ENCODE measurements at places on chromosomes 2 and 18.

DNA sequence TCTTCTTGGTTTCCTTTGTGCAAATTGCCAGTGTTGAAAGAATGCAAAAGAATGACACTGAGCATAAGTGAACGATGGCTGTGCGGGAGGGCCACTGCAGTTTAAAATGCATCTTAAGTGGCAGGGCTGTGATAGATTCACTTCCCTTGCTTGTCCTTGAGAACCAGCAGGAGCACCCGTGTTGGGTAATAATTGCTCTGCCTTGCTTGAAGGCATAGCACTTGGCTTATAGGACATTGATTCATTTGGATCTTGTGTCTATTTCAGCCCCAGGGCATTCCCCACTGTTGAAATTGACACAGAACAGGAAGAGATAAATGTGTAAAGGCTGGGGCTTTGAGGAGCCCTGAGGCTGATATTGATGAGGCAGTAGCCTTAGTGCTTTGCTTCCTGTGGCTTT is 1003.7 kb upstream of the GYPC start:
- no peak for DNase-seq

DNA sequence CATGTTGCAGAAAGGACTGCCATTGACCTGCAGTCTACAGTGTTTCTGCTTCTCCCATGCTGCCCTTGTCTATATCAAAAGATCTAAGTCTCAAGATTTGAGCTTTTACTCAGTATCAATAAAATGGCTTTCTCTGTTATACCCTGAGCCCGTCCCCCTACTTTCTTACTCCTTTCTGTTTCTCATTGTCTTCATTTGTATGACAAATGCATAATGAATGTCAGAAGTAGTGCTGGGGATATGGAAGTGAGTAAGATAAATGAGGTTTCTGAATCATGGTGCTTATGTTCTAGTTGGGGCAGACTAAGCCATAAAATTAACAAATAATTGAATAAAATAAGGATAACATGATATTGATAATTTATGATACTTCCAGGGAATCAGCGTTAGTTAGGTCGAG is 128.6 kb downstream of the PARD3B start:
- no peak for DNase-seq

DNA sequence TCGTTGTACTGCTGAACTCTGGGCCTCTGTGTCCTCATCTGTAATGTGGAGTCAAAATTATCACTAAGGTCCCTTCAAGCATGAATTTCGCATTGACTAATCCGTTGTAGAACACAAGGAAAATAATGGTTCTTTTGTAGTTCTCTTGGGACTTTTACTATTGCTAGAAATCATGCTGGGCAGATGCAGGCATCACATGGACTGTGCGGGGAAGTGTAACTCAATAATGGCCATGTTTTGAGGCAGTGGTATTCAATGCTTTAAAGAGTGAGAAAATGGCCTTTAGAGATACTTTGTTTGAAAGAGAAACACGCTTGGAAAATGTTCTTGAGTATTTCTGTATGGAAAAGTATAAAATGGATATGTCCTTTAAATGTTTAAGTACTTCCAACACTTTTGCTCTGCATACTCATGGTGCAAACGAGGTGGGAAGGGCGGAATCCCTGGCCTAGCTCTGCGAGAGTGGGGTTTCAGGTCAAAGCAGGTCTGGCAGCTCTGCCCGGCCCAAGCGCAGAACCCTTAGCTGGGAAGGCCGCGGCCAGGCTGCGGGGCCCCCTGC is 117.3 kb upstream of the MSTN start:
- DNase-seq = no peak

- no peak for DNase-seq
Observed at GRCh38 chr2:144389151-144389929, 130.6 kb downstream of the ZEB2 start.

DNA sequence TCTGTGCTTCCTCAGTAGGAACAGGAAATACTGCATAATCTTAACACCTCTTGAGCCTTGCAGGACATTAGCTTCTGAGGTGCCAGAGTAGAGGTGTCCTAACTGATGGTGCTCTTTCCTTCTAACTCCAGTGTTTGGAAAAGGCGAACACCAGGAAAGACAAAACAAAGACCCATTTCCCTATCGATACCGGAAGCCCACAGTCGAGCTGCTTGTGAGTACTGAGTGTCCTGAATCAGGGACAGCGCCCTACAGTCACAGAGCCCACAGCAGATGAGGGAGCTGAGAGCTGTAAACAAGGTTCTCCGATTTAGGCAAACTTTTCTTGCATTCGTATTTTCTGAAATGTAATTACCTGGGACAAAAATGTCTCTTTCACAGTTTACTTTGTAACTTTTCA is 50.7 kb downstream of the SLC14A2 start:
- DNase-seq = no peak

GRCh38 chr2:240178564-240178963 is 38.1 kb upstream of the OTOS start:
- DNase-seq = no peak

GRCh38 chr2:156199588-156199987 is 132.9 kb downstream of the NR4A2 start:
- DNase-seq = no peak

- DNase-seq = no peak
Observed at GRCh38 chr18:8989017-8989416, 113.5 kb upstream of the NDUFV2 start.

DNA sequence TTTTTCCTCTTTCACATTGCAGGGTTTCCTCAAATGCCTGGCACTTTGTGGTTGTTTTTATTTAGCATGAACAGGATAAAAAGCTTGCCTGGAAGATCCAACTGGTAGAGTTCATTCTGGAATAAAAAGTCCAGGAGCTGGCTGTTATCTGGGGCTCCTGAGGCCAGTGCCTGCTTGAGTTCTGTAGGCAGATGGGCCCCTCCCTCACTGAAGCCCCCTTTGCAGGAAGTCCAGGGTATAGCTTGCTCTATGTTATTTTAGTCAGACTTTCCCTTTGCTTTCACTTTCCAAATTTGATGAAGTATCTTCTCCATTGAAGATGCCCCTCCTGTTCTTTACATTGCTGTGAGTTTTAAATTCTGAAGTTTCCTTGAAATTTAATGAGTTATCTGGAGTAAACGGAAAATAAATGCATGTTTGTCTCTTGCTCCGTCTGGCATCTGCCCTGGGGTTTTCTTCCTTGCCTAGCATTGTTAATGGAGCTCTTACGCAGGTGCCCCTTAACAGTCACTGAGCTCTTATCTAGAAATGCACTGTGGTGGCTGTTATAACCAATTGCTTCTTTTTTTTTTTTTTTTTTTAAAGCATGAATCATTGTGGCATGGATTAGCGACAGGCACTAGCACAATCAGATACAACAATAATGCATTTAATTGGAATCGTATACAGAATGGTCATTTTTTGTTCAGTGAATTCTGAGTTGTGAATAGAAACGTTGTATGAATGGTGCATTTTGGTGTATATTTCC is 27.0 kb upstream of the LPIN1 start:
- no peak for DNase-seq

DNA sequence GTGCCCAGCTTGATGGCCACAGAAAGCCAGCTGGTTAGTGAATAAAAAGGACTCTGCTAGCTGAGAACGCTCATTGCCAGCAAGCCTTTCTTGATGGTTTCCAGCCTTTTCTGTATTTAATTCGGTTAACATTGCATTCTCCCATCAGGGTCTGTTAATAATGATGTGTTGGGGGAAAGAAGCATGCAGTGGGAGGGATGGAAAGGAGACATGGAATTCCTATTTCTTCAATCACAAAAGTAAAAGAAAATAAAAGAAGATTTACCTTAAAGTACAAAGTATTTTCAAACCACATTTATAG is 141.9 kb upstream of the RBBP8 start:
- no peak for DNase-seq

DNA sequence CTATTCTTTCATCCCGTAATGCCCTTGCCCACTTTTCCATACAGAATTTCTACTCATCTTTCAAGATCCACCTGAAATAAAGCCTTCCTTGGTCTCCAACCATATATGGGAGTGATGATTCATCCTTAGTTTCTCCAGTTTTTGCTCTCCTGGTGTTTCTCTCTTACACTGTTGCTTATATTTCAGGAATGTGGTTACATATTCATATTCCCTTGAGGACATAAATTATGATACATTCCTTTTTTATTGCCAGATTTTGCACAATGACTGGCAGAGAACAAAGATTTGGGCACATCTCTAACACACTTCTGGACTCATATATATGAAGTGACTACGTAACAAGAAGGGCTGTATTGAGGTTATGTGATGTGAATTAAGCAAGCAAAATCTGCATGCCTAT is 1573.4 kb upstream of the NXPH2 start:
- no peak for DNase-seq

GRCh38 chr2:133171393-133172004 is 396.8 kb downstream of the NCKAP5 start:
- no peak for DNase-seq

DNA sequence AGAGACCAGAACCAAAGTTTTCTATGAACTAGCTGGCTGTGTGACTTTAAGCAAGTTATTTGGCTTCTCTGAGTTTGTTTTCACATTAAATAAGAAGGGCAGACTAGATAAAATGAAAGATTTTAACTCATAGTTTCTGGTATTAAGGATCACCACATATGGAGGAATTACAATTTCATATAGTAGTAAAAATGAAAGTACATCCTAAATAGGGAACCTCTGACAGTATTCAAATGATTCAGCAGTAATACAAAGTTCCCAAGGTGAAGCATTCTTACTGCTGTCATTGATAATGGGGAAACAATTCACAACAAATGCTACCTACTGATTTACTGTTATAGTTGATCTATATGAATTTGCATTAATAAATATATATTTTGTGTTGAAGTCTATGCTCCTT is 170.3 kb upstream of the VRK2 start:
- no peak for DNase-seq

GRCh38 chr2:5594249-5594695 is 97.9 kb upstream of the SOX11 start:
- no peak for DNase-seq

DNA sequence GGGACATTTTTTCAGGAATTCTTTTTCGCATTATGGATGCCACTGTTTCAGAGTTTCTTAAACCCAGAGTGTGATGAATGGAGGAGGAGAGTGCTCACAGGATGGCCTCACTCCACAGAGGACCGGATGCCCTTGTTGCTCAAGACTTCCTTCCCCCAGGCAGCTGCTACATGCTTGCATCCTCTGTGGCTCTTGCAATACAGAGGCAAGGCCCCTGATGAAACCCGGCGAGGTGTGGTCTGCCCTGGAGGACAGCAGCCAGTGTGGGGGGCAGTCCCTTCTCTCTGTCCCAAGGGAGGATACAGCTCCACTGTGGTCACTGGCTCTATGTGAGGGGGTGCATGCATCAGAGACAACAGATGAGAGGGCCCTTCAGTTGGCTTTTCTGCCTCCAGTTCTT is 109.6 kb downstream of the SH3RF3 start:
- no peak for DNase-seq

DNA sequence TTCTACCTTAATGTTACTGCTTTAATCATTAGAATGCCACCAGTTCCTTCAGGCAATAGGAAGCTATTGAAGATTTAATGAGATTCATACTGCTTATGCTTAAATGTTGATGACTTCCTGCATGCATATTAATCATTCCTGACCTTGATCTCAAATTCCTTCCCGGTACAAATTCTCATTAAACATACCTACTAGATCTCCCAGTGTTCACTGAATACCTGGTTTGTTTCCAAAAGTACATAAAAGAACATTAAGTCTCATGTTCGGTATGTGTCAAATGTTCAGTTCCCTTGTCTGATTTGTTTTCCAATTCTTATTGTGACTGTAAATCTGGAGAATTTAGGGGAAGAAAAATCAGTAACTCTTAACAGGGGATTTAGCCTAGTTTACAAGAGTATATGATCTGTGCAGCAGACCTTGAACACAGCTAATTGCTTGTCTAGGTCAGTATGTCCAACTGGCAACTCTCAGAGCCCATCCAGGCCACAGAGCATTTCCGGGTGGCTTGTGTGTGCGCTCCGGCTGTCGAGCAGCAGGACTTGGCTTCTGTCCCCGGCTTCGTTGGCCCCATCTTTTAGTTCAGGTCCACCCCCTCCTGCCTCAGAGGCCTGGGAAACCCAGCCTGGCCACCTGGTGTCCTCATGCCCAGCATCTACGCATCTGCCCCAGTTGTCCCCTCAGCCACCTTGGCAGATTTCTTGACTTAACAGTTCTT is 13.1 kb downstream of the METAP1D start:
- no peak for DNase-seq

DNA sequence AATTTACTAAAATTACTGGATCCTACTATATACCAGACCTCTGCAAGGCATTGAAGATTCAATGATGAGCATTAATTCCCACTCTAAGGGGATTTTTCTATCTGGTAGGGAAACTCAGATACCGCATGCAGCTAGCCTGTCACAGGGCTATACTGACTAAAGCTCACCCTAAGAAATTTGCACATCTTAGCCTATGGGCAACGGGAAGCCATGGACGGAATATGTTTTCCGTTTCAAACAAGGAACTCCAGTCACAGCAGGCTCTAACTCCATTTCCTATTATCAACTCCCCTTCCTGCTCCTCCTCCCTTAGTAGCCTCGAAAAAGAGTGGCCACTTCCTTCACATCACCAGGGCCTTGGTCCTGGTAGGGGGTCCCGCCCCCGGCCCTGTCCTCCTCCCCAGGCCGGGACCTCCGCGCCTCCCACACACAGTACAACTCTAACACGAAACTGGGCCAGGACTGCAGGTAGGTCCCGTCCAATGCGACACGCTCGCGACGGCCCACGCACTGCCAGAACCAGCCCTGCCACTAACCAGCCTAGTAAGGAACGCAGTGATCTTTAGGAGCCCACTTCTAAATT is 659 bp upstream of the COX5B start:
- no peak for DNase-seq

- no peak for DNase-seq
Observed at GRCh38 chr2:171432206-171432968, 1.4 kb downstream of the METTL8 start.

GRCh38 chr18:58967751-58968254 is 103.1 kb downstream of the ZNF532 start:
- DNase-seq = no peak

DNA sequence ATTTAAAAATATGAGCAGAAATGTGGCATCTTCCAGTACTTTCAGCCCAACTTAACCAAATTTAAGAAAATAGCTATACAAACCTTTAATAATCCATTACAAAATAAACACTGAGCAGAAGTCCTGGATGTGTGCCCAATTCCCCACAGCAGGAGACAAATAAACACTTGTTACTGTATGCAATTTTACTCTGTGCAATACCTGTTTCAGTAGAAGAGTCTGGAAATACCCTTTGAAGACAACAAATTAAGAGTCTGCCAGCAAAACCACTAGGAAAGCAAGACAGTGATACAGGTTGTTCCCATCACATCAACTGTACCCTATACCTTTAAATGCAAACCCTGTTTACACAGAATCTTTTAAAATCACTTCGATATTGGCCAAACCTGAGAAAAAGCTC is 41.4 kb upstream of the RNU4ATAC start:
- no peak for DNase-seq
